ENCODE measurements at places on chromosomes 5 and 9. TPM values are rescaled to one million over a fixed set of nuclear protein-coding genes. Genes with fewer than 3 reads are reported as not detected.

The TMC1 gene
- 0.53 TPM for total RNA-seq

The TPPP gene
- total RNA-seq, result 20.7 TPM

The PRUNE2 gene
- not detected for total RNA-seq

The NOP16 gene
- 82.4 TPM for total RNA-seq

The MEF2C gene
- total RNA-seq, result 0.08 TPM

The SPZ1 gene
- not detected for total RNA-seq

The GDNF gene
- not detected for total RNA-seq

The IL7R gene
- total RNA-seq, result not detected

The PTPN3 gene
- total RNA-seq, result 11.3 TPM

The CDKN2A gene
- 871 TPM for total RNA-seq

The HNRNPH1 gene
- total RNA-seq, result 436 TPM

The MUSK gene
- total RNA-seq, result not detected

The TEK gene
- total RNA-seq, result 0.15 TPM

The CSF2 gene
- total RNA-seq, result 3.4 TPM

The SPAG8 gene
- total RNA-seq, result 0.78 TPM

The SH3GL2 gene
- 0.37 TPM for total RNA-seq

The CIZ1 gene
- 99.9 TPM for total RNA-seq
